ENCODE measurements at places on chromosomes 12 and 14.

- H3K4me3 ChIP-seq, result peak within 1 kb of the TSS; percentile 49
- peaks cover 69% of the 10 kb centered on the region for H3K27me3 ChIP-seq
- no peaks in the 10 kb centered on the region for H3K36me3 ChIP-seq
These were observed at the start of gene AGAP2 for GRCh38 chr12:57738661-57739237. Gene AGAP2 (minus strand): TSS chr12:57738742. CDS start chr12:57738246, 496 bp downstream.

DNA sequence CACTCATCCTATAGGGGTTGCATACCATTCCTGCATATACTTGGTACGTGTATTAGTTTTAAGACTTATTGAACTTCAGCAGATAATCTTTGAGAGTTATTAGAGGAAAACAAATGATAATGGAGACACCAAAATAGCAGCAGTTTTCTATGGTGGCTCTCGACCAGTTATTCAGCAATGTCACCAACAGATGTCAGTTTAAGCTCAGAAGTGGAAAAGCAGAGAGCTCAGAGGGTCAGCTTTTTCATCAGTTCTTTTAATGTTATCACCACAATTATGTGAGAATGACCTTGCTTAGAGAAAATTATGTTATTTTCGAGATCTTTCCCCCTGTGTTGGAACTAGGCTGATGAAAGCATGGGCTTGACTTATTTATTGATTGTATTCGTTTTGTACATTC is 32.0 kb downstream of the PTPN11 start:
- no peak overlapping the region for H3K27ac ChIP-seq
- peaks cover 5% of the 10 kb centered on the region for H3K4me1 ChIP-seq
- DNase-seq, result no peak
- H3K36me3 ChIP-seq, result peaks cover 82% of the 10 kb centered on the region
- no peaks in the 10 kb centered on the region for H3K27me3 ChIP-seq

DNA sequence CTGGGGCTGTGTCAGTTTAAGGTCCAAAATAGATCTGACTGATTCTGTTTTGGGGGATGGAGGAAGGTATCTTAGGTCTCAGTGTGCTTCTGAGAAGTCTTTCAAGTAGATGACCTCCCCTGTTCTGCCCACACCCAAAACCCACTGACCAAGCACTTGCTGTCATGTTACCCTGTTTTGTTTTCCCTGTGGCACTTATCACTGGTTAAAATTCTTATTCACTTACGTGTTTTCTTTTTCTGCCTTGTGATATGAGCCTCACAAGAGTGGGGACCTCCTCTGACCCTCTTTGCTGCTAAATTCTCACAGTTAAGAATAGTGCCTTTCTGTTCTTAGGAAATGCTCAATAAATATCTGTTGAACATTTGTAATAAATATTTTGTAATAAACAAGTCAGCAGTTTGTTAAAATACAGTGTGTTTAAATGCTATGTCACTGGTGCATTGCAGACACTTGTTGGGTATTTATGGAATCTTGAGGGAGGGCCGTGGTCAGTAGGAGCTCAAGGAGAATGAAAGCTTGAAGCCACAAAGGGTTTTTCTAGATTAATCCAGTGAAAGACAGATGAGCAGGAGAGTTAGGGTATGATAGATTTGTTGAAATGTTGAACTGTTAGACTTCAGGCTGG is 20.9 kb downstream of the PLEKHA5 start:
- DNase-seq, result no peak
- H3K27me3 ChIP-seq, result no peaks in the 10 kb centered on the region
- H3K36me3 ChIP-seq, result no peaks in the 10 kb centered on the region
- peaks cover 4% of the 10 kb centered on the region for H3K4me1 ChIP-seq
- H3K27ac ChIP-seq, result no peak overlapping the region

GRCh38 chr14:81946834-81947798 is 413.5 kb upstream of the SEL1L start:
- H3K27ac ChIP-seq, result no peak overlapping the region
- no peaks in the 10 kb centered on the region for H3K27me3 ChIP-seq
- no peaks in the 10 kb centered on the region for H3K36me3 ChIP-seq

DNA sequence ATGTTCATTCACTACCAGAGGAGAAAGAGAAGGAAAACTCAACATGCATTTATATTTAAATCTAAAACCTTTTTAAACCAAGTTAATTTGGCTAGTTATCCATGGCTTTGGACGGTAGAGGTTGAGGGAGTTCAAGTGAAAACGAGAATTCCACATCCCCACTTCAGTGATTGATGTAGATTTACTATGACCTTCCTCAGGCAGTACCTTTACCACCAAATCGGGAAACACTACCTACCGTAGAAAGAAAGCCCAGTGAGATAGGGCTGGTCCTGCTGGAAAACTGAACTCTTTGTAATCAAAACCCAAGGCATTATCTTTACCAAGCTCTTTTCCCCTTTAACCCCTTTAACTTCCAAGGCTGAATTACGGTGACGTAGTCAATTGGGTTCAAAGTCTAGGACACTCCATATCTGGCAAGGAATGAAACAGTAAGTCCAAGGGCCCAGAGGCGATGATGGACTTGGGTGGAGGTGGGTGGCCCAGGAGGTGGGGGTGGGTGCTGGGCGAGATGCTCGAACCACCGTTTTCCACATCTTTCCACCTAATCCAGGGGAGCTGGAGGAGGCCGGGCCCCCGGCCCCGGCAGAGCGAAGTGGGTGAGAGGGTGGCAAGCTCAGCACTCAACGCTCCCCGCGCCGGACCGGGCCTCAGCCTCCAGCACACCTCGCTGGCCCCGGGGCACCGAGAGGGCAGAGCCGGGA is 618 bp downstream of the SEC23A start:
- H3K27me3 ChIP-seq, result no peaks in the 10 kb centered on the region
- peak overlapping the region; percentile 82 for H3K4me3 ChIP-seq
- H3K27ac ChIP-seq, result peak overlapping the region; percentile 88

DNA sequence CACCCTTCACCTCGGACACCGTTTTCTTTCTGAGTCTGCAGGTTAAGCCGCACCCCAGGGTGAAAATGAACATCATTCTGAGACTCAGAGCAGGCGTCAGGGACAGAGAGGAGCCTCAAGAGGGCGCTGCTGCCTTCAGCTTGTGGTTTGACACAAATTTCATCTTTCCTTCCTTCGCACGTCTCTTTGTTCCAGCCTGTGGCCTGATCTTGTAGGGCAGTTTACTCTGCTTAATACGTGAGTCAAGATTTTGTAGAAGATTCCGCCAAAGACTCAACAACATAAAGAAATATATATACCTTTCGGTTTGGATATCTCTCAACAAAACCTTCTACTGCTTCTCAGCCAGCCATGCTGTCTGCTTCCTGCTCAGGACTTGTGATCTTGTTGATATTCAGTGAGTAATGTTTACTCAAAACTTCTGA is 329.3 kb upstream of the OR4E1 start:
- H3K36me3 ChIP-seq, result no peaks in the 10 kb centered on the region
- DNase-seq, result no peak
- no peak overlapping the region for H3K27ac ChIP-seq
- no peak overlapping the region for H3K4me3 ChIP-seq
- no peaks in the 10 kb centered on the region for H3K27me3 ChIP-seq
